ENCODE measurements at places on chromosomes 6 and 20. TPM values are rescaled to one million over a fixed set of nuclear protein-coding genes. Genes with fewer than 3 reads are reported as not detected.

- H3K4me1 ChIP-seq: no peaks in the 10 kb centered on the region
- no peaks in the 10 kb centered on the region for H3K27me3 ChIP-seq
- DNase-seq: no peak
- H3K36me3 ChIP-seq: no peaks in the 10 kb centered on the region
- no peak overlapping the region for H3K27ac ChIP-seq
Observed at GRCh38 chr6:25155211-25155610, 124.0 kb upstream of the CARMIL1 start.

DNA sequence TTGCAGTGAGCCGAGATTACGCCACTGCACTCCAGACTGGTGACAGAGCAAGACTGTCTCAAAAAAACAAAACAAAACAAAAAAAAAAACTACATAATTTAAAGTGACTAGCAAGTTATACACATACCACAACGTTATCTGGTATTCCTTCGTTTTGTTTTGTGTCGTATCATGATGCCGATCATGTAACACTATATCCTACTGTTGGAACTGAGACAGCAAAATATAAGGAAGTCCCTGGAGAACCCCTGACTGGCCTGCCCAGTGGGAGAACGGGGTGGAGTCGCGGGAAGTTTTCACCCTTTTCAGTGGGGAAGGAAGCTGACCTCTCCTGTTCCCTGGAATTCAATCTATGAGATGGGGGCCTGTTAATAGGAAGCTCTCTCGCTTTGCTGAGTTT, 15.1 kb downstream of the SOX4 start:
- no peak for DNase-seq
- no peaks in the 10 kb centered on the region for H3K36me3 ChIP-seq
- H3K27ac ChIP-seq: no peak overlapping the region

GRCh38 chr6:158242071-158242606, 70.1 kb upstream of the TULP4 start:
- no peak for DNase-seq
- H3K27me3 ChIP-seq: no peaks in the 10 kb centered on the region
- peak overlapping the region; percentile 48 for H3K27ac ChIP-seq
- no peak overlapping the region for H3K4me3 ChIP-seq
- H3K4me1 ChIP-seq: peaks cover 7% of the 10 kb centered on the region

- no peaks in the 10 kb centered on the region for H3K4me1 ChIP-seq
- no peaks in the 10 kb centered on the region for H3K36me3 ChIP-seq
- H3K4me3 ChIP-seq: no peak overlapping the region
Observed at GRCh38 chr20:53036992-53037391, 64.8 kb downstream of the TSHZ2 start.

GRCh38 chr6:42551217-42551616, 12.6 kb upstream of the UBR2 start:
- H3K4me3 ChIP-seq: no peak overlapping the region
- H3K27ac ChIP-seq: no peak overlapping the region
- H3K4me1 ChIP-seq: peaks cover 6% of the 10 kb centered on the region
- H3K36me3 ChIP-seq: no peaks in the 10 kb centered on the region
- H3K27me3 ChIP-seq: no peaks in the 10 kb centered on the region

KIF25 gene
- total RNA-seq: not detected

TRDN gene
- total RNA-seq: 0.19 TPM

DNA sequence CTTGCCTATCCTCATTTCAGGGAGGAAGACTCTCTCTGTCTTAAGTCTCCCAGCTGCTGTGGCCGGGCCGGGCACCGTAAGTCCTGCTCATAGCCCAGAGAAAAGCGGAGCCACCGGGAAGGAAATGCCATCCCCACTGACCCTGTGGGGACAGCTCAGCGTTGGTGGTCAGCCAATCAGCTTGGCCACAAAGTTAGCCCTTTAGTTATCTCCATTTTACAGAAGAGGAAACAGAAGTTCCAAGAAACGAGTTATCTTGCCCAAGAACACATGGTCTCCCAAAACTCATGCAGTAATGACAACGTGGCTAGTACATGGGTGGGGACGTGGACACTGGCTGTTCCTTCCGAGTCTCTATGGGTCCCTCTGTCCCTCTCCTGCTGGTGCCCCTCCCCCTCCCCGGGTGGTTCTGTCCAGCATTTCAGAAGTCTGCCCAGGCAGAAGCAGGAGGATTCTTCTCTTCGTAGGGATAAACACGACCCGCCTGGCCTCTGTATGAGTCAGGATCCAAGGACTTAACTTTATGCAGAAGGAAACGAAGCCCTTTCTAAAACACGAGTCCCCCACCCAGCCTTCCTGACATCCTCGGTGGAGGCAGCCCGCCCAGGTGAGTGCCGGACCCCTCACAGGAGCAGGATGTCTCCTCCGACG, 273.8 kb downstream of the CDH4 start:
- no peak for DNase-seq
- H3K27ac ChIP-seq: no peak overlapping the region
- H3K4me1 ChIP-seq: no peaks in the 10 kb centered on the region
- no peaks in the 10 kb centered on the region for H3K27me3 ChIP-seq

DNA sequence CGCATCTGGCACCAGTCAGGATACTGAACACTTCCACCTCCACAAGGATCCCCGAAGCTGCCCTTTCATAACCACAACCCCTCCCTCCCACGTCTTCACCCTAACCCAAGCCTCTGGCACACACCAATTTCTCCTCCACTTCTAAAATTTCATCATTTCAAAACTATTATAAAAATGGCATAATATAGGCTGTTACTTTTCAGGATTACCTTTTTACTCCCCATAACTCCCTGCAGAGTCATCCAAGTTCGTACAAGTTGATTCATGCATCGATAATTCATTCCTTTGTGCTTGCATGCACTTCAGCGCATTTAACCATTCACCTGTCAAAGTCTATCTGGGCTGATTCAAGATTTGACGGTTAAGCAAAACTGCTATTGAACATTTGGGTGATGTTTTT, 30.6 kb upstream of the LY86 start:
- no peak overlapping the region for H3K4me3 ChIP-seq
- H3K27ac ChIP-seq: no peak overlapping the region
- DNase-seq: no peak
- no peaks in the 10 kb centered on the region for H3K36me3 ChIP-seq
- no peaks in the 10 kb centered on the region for H3K4me1 ChIP-seq

DNA sequence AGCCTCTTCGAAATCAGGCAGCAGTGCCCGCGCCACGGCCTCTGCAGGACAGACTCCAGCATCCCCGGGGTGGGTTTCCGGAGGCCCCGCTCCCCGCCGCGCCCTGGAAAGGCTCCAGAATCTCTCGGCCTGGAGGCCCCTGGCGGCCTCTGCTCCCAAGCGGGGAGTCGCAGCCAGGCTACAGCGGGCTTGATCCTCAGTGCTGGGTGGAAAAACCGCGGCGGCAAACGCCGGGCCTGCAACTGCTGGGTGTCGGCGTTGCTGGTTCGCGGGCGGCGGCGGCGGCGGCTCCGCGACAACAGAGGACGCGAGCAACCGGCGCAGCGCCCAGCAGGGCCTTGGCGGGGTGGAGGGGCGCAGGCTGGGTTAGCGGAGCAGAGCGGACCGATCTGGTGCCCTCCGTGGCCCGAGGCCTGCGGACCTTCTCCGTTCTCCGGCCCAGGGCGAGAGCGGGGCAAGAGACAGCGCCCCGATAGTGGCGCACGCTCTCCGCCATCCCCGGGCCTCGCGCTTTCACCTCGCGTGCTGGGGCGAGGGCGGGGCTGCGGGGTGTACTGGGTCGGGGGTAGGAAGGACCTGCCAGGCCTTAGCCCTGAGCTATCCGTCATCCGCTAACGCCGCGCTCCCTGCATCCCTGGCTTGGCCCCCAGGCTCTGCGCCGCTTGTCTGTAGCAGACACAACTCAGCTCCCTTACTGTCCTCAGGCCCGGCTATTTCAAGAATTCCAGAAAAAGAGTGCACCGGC, 3.4 kb upstream of the ZNF292 start:
- no peaks in the 10 kb centered on the region for H3K27me3 ChIP-seq
- H3K4me3 ChIP-seq: peak overlapping the region; percentile 66
- no peaks in the 10 kb centered on the region for H3K4me1 ChIP-seq
- peak overlapping the region; percentile 75 for H3K27ac ChIP-seq

DNA sequence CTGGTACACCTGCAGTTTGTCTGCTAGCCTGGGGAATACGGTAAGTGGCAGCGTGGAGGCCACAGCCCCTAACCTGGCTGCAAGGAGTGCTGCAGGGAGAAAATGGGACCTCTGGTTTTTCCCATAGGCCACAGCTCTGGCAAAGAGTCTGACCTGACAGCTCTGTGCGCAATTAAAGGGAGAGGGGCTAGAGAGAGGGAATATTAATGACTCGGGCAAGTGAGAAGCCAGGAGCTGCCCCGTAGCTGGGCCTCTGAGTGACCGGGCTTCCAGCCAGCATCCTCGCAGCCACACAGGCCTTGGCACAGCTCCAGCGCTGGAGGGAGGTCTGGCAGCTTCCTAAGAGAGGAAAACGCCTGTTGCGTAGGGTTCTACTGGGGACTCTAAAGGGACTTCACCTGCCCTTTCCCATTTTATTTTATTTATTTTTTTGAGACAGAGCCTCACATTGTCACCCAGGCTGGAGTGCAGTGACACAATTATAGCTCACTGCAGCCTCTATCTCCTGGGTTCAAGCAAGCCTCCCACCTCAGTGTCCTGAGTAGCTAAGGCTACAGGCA, 18.2 kb upstream of the OCSTAMP start:
- H3K27ac ChIP-seq: no peak overlapping the region
- no peaks in the 10 kb centered on the region for H3K27me3 ChIP-seq
- H3K4me1 ChIP-seq: no peaks in the 10 kb centered on the region
- peak; percentile 81 for DNase-seq

- H3K36me3 ChIP-seq: no peaks in the 10 kb centered on the region
- DNase-seq: no peak
- H3K4me1 ChIP-seq: no peaks in the 10 kb centered on the region
- no peaks in the 10 kb centered on the region for H3K27me3 ChIP-seq
Observed at GRCh38 chr6:126535595-126535994, 195.7 kb downstream of the CENPW start.

DNA sequence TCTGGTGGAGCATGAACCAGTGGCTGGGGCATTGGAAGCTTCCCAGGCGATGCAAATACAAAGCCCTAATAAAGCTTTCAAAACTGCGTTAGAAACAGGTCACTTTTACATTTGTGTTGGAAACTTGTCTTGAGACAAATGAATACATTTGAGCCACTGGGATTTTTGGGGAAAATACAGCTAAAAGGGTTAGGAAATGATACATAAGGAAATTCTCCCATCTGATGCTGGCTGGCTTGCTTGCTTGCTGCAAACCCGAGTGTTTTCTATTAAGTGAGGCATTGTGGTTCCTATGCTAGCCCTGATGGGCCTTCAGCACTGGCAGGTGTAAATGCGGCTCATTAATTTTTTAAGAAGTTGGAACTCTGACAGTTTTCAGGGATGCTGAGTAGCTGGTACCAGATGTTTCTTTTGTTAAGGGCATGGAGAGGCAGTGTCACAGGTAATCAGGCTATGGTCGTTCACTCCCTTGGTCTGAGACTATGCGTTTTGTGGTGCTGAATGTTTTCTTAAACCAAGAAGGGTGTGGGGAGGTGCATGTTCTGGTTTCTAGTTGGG, 35.2 kb downstream of the RREB1 start:
- DNase-seq: no peak
- no peak overlapping the region for H3K4me3 ChIP-seq
- H3K4me1 ChIP-seq: peaks cover 15% of the 10 kb centered on the region
- no peaks in the 10 kb centered on the region for H3K36me3 ChIP-seq
- no peaks in the 10 kb centered on the region for H3K27me3 ChIP-seq

DNA sequence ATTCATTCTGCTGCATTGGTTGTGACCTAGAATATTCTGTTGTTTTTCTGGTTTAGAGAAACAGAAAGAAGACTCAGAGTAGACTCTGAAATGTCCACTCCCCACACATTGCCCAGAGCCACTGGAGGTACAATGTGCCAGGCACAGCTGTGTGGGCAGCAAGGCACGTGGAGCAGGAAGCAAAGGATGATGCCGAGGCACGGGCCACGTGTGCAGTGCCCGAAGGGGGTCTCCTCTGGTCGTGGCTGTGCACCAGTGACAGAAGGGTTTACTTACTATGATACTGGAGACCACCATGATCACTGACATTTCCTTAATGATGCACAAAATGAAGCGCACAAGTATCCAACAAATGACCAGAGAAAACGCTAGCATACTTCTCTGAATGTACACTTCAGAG, 488.9 kb downstream of the PRKN start:
- H3K4me1 ChIP-seq: no peaks in the 10 kb centered on the region
- DNase-seq: no peak
- H3K4me3 ChIP-seq: no peak overlapping the region
- H3K27ac ChIP-seq: no peak overlapping the region
- H3K36me3 ChIP-seq: no peaks in the 10 kb centered on the region

- no peaks in the 10 kb centered on the region for H3K36me3 ChIP-seq
- no peak overlapping the region for H3K27ac ChIP-seq
- H3K4me3 ChIP-seq: no peak overlapping the region
- no peaks in the 10 kb centered on the region for H3K4me1 ChIP-seq
- no peaks in the 10 kb centered on the region for H3K27me3 ChIP-seq
Observed at GRCh38 chr6:136312975-136313374, 23.3 kb upstream of the BCLAF1 start.

- no peaks in the 10 kb centered on the region for H3K4me1 ChIP-seq
- H3K4me3 ChIP-seq: no peak overlapping the region
- DNase-seq: no peak
- no peaks in the 10 kb centered on the region for H3K27me3 ChIP-seq
- no peaks in the 10 kb centered on the region for H3K36me3 ChIP-seq
Observed at GRCh38 chr20:11850901-11851300, 66.8 kb upstream of the BTBD3 start.

PLAGL2 gene
- total RNA-seq: 9.2 TPM

GRCh38 chr6:106117579-106117978, 31.4 kb downstream of the PRDM1 start:
- H3K4me3 ChIP-seq: no peak overlapping the region
- H3K27ac ChIP-seq: no peak overlapping the region
- H3K36me3 ChIP-seq: no peaks in the 10 kb centered on the region
- DNase-seq: no peak
- H3K4me1 ChIP-seq: no peaks in the 10 kb centered on the region

FYN gene
- 52.4 TPM for total RNA-seq

GRCh38 chr6:167660944-167661551, 165.7 kb upstream of the AFDN start:
- H3K4me1 ChIP-seq: peaks cover 2% of the 10 kb centered on the region

DNA sequence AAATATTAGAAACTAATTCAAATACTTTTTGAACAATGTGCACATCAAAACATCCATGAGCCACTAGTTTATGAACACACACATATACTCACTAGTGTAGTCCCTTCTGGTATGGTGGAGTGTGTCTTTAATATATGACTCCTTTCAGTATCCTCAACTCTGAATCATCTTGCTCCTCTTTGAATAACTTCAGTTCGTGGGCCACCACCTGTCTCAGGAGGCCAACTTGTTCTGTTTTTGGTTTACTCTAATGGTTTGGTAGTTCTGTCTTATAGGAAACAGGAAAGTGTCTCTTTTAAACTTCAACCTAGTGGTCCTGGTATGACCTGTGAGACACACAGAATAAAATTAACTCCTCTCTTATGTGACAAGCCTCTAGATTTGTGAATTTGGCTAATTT, 55.6 kb downstream of the ZNF292 start:
- no peaks in the 10 kb centered on the region for H3K36me3 ChIP-seq
- no peaks in the 10 kb centered on the region for H3K27me3 ChIP-seq
- H3K4me1 ChIP-seq: no peaks in the 10 kb centered on the region
- no peak overlapping the region for H3K4me3 ChIP-seq
- DNase-seq: no peak
